ENCODE measurements at places on chromosomes 4 and X.

GRCh38 chrX:153637121-153638040, 9.6 kb upstream of the DUSP9 start:
- DNase-seq: no peak

- peak; percentile 27 for DNase-seq
Measured at GRCh38 chr4:27094783-27095182, 234.1 kb downstream of the STIM2 start.

- no peak for DNase-seq
Measured at GRCh38 chrX:41661366-41662095, 27.2 kb upstream of the GPR34 start.

DNA sequence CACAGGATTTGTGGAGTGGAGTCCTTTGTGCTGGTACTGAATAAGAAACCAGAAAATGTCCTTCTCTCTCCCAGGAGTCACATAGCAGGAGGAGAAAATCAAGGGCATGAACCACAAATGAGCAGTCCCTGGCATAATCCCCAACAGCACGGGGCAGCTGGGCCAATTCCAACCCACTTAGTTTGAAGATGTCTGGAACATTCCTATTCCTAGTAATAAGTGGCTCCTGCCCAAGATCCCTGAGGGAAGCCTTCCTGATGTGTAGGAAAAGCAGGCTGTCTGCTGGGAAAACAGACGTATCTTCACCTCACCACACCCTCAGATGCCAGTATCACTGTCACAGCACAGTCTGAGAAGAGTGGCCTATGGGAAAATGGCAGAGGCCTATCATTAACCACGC, 182.8 kb upstream of the MAP3K15 start:
- DNase-seq: no peak

DNA sequence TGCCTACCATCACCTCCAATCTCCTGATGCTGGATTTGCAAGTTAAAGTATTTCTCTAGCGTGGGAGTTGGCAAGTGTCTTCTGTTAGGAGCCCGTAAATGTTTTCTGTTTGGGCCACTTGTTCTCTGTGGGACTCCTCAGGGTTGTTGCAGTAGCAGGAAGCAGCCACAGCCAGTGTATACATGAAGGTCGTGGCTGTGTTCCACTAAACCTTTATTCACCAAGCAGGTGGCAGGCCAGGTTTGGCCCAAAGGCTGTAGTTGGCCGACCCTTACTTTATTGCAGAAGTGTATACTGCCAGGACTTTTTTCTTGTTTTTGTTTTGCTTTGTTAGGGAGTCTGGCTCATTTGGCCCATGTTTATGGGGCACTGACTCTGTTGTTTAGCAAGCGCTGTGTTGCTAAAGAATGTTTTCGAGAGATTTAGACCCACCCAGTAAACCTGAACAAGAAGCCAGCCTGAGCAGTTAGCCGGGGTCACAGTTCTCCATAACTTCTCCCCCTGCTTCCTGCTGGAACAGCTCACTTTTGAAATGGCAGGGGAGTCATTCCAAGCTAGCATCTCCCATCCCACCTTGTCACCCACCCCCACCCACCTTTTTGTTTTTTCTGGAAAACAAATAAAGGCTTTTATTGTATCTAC, 58.8 kb downstream of the SHROOM2 start:
- no peak for DNase-seq

DNA sequence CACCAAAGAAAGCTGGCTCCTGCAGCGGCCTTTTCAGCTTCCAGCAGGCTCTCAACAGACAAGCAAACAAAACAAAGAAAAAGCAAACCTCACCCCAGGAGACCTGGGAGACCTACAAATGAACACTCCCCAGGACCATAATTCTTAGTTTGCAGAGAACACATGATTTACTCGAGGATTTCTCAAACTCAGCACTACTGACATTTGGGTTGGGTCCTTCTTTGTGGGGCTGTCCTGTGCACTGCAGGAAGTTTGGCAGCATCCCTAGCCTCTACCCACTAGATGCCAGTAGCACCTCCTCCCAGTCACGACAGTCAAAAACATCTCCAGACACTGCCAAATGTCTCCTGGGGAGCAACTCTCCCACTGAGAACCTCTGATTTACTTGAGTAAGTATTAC, 21.9 kb downstream of the APOO start:
- DNase-seq: peak; percentile 74

DNA sequence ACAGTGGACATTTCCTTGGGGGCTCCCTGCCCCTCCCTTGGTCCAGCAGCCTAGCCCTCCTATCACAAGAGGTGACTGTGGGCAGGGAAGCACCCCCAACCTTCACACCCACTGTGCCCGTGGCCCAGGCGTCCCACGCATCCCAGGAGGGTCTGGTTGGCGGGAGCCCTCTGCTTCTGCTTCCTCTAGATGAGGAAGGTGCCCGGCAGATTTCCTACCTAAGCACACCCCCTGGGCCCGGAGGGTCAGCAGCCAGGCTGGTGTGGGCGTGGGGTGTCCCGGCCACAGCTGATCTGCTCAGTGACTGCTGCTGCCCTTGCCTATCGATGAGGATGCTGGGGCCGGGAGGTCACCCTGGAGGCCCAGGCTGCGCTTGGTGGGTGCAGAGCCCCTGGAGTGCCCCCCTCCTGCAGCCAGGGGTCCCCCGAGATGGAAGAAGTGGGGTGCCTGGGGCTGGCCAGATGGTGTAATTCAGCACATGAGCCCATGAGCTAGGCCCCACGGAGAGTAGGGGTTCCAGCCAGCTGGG, 12.2 kb downstream of the SH3BP2 start:
- DNase-seq: no peak

- DNase-seq: no peak
Measured at GRCh38 chr4:153026591-153027346, 90.6 kb downstream of the FHDC1 start.

DNA sequence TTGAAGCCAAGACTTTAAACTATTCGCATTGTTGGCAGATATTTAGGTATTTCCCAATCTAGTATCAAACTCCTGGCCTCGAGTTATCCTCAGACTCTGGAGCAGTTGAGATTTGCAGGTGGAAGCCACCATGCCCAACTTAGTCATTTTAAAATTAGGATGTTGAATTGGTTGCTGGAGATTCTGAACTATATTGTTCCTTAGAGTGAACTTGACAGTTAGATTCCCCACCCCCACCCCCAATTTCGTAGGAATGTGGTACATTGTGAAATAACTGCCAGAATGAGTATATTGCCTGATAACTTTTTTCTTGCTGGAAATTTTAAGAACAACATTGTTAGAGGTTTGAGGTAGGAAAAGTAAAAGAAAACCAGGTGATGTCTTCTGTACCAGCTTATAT, 2.3 kb downstream of the NOCT start:
- no peak for DNase-seq

- no peak for DNase-seq
Measured at GRCh38 chrX:22746081-22746480, 253.7 kb upstream of the DDX53 start.

DNA sequence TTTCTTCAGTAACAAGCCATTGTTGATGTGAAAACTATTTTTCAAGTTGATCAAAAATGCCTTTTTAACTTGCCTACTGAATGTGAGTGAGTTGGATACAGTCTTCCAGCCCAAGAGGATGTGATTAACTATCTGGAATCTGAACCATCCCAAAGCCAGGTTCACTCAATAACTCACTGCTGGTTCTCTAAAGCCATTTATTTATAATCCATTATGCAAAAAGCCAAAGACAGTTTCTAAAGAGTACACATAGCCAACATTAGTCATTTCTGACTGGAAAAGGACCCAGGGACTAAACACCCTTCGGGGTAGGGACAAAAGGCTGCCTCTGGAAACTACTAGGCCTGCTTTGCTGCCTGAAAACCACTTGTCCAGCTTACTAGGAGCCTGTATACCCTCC, 109.6 kb downstream of the SHROOM4 start:
- no peak for DNase-seq

- no peak for DNase-seq
Measured at GRCh38 chr4:75015627-75016026, 82.7 kb downstream of the PARM1 start.

- no peak for DNase-seq
Measured at GRCh38 chr4:26044524-26044923, 130.5 kb downstream of the SMIM20 start.

DNA sequence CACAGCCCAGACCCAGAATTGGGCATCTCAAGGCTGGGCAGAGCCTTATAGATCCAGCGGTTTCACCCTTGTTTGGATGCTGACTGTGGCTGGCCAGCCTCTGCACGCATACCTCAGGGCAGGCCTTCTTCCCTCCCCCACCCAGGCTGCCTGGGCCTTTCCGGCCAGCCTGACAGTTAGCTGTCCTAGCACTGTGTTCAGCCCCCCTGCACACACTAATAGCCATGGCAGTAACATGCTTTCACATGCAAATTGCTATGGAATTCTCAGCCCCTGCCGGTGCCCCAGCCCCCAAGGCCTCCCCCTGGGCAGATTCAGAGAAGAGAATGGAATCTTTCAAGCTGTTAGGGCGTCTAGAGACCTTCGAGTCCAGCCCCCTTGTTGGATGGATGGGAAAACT, 17.7 kb downstream of the EFNB1 start:
- DNase-seq: no peak

DNA sequence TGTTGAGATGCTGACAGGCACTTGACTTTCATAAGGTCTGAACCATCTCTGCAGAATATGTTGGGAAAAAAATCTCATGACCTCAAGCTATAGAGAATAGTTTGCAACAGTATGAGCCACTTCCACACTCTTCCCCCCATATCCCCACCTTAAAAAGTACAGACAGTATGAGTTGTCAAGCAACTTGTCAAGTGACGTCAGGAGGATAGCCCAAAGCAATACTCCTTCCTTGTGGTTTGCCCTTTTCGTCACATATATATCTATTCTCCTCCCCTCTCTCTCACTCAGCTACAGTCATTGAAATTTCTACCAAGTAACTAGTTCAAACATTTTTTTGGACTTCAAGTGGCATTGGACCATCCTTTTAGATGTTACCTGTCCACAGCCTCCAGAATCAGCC, 67.7 kb downstream of the MCF2 start:
- no peak for DNase-seq

Data from NCI-H2081 (cell line).